Activated naive CD4-positive, alpha-beta T cell treated with anti-CD3 and anti-CD28 coated beads for 36 hours (primary cell): ENCODE measurements at places on chromosomes 1 and 21.

GRCh38 chr1:27590917-27591508, 12.9 kb downstream of the AHDC1 start:
- DNase-seq: no peak
- H3K36me3 ChIP-seq: no peaks in the 10 kb centered on the region
- no peaks in the 10 kb centered on the region for H3K4me1 ChIP-seq

- peak overlapping the region; percentile 26 for H3K4me3 ChIP-seq
- peaks cover 5% of the 10 kb centered on the region for H3K4me1 ChIP-seq
- DNase-seq: no peak
- no peaks in the 10 kb centered on the region for H3K36me3 ChIP-seq
- H3K27me3 ChIP-seq: peaks cover 37% of the 10 kb centered on the region
Measured at GRCh38 chr1:241356187-241356518, 852 bp downstream of the RGS7 start.

DNA sequence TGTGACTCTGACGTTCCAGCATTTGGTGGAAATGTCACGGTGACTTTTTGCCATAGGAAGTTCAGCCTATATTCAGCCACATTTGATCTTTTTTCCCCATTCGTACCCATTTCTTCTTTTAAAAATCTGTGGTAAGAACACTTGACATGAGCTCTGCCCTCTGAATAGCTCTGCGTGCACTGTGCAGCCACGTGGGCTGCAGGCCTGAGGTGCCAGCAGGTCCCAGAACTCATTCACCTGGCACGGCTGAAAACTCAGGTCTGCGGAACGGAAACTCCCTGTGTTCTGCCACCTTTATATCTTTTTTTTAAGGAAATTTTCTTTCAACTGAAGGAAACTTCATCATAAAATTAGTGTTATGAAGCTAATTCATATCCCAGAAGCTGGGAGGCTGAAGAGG, 28.6 kb downstream of the CEP104 start:
- DNase-seq: no peak
- H3K36me3 ChIP-seq: peaks cover 31% of the 10 kb centered on the region
- H3K27ac ChIP-seq: no peak overlapping the region
- H3K4me3 ChIP-seq: no peak overlapping the region

DNA sequence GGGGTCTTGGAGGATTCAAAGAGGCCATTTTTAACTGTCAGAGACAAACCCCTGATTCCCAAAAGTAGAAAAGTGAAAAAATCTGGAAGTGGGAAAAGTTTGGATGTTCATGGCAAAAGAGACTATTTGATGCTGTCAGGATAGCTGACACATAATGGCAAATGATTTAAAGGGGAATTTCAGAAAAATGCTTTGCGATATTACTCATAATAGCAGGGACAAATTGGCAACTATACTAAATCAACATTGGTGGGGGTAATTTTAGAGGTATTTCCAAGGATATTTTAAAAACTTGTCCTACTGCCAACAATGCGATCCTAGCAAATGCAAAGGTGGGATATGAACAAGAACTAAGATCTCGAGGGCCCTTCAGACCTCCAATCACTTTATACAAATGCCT, 5.3 kb upstream of the GSTM4 start:
- H3K27ac ChIP-seq: no peak overlapping the region
- peaks cover 10% of the 10 kb centered on the region for H3K4me1 ChIP-seq
- H3K4me3 ChIP-seq: no peak overlapping the region
- H3K36me3 ChIP-seq: no peaks in the 10 kb centered on the region
- DNase-seq: no peak

- H3K36me3 ChIP-seq: no peaks in the 10 kb centered on the region
- H3K4me3 ChIP-seq: no peak overlapping the region
- DNase-seq: no peak
- no peaks in the 10 kb centered on the region for H3K4me1 ChIP-seq
- H3K27me3 ChIP-seq: no peaks in the 10 kb centered on the region
Measured at GRCh38 chr1:185453496-185454192, 136.6 kb upstream of the IVNS1ABP start.
